WTC11 (cell line): ENCODE measurements at places on chromosomes 2 and 18. TPM values are rescaled to one million over a fixed set of nuclear protein-coding genes. Genes with fewer than 3 reads are reported as not detected.

DNA sequence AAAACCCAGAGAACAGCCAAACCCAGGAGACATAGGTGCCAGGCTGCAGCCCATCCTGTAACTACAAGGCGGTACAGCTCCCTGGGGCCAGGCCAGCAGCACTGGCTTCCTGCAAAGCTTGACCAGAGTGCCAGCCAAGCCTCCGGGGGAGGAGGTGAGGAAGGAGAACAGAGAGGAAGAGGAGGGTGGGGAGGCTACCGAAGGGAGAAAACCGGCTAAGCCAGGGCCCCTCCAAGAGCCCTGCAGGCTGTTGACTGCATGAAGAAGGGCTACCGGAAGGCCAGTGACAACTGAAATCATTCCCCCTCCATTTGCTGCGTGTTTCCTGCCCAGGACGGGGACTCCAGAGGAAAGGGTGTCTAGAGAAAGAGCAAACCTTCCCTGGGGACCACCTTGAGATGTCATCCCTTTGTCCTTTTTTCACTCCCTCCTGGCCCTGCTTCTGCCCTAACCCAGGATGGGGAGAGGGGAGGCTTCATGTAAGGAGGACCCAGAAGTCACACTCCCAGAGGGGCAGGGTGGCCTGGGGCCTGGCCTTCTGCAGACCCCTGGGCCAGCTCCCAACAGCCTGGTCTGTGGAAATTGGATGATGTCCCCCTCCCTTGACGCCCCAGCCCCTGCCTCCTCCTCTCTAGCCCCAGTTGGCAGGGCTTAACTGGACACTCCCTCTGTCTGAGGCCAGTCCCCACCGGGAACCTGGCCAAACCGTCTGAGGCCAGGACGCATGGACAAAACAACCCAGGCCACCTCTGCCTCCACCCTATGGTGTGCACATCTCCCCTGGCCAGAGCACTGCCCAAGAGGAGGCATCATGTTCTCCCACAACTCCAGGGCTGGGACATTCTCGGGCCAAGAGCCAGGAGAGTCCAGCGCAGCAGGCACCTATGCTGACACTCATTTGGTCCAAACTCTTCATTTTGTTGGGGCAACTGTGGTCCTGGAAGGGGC lies 207.8 kb downstream of the CYP26B1 start:
- no peaks in the 10 kb centered on the region for H3K4me1 ChIP-seq
- no peak overlapping the region for H3K27ac ChIP-seq
- no peaks in the 10 kb centered on the region for H3K27me3 ChIP-seq
- H3K36me3 ChIP-seq = no peaks in the 10 kb centered on the region

DNA sequence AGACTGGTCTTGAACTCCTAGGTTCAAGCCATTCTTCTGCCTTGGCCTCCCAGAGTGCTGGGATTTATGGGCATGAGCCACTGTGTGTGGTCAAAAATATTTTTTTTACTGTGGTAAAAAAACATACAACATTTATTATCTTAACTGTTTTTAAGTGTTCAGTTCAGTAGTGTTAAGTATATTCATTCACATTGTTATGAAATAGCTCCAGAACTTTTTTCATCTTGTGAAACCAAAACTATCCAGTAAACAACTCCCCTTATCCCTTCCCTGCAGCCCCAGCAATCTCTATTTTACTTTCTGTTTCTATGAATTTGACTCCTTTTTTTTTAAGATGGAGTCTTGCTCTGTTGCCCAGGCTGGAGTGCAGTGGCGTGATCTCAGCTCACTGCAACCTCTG lies 9.3 kb downstream of the RMC1 start:
- H3K27me3 ChIP-seq = no peaks in the 10 kb centered on the region
- no peak for DNase-seq
- peaks cover 29% of the 10 kb centered on the region for H3K36me3 ChIP-seq

CD207 gene
- not detected in 3 replicates for total RNA-seq

DNA sequence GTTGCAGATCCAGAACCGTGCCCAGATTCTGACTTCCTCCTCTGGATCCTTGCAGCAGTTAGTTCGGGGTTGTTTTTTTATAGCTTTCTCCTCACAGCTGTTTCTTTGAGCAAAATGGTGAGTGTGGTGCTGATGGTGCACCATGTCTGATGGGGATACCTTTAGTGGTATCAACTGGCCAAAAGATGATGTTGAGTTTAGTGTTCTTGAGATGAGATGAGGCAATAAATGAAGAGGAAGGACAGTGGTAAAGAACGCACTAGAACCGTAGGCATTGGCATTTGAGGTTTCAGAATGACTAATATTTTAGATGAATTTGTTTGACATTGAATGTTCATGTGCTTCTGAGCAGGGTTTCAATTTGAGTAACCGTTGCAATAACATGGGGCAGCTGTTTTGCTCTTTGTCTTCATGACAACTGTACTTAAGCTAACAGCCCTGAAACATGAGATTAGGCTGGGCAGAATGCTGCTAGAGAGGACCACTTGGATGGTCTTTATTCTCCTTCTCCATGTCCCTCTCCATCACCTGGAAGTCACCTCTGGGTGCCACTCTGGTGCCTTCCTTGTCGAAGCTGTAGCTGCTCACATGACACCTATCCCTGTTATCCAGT lies 3.9 kb downstream of the CTLA4 start:
- no peaks in the 10 kb centered on the region for H3K27me3 ChIP-seq
- H3K36me3 ChIP-seq = no peaks in the 10 kb centered on the region
- DNase-seq = no peak
- no peak overlapping the region for H3K4me3 ChIP-seq

PDE1A gene
- total RNA-seq = 0.25 TPM in 1 of 3 replicates, not detected in the others

NTSR2 gene
- total RNA-seq = 0.16 TPM in 1 of 3 replicates, not detected in the others

RNF152 gene
- 2.6 to 3.7 TPM (median 2.8 TPM) in 3 replicates for total RNA-seq

GRCh38 chr2:43136011-43136799 lies 90.2 kb downstream of the ZFP36L2 start:
- no peaks in the 10 kb centered on the region for H3K36me3 ChIP-seq
- no peak overlapping the region for H3K27ac ChIP-seq
- H3K27me3 ChIP-seq = no peaks in the 10 kb centered on the region
- peaks cover 51% of the 10 kb centered on the region for H3K4me1 ChIP-seq
